ENCODE measurements at places on chromosomes 2 and 18. TPM values are rescaled to one million over a fixed set of nuclear protein-coding genes. Genes with fewer than 3 reads are reported as not detected.

GRCh38 chr2:14633061-14633460 lies 544 bp downstream of the LRATD1 start:
- H3K4me1 ChIP-seq = peaks cover 7% of the 10 kb centered on the region
- no peaks in the 10 kb centered on the region for H3K36me3 ChIP-seq
- peak overlapping the region; percentile 57 for H3K4me3 ChIP-seq
- DNase-seq = no peak
- H3K27ac ChIP-seq = no peak overlapping the region

DNA sequence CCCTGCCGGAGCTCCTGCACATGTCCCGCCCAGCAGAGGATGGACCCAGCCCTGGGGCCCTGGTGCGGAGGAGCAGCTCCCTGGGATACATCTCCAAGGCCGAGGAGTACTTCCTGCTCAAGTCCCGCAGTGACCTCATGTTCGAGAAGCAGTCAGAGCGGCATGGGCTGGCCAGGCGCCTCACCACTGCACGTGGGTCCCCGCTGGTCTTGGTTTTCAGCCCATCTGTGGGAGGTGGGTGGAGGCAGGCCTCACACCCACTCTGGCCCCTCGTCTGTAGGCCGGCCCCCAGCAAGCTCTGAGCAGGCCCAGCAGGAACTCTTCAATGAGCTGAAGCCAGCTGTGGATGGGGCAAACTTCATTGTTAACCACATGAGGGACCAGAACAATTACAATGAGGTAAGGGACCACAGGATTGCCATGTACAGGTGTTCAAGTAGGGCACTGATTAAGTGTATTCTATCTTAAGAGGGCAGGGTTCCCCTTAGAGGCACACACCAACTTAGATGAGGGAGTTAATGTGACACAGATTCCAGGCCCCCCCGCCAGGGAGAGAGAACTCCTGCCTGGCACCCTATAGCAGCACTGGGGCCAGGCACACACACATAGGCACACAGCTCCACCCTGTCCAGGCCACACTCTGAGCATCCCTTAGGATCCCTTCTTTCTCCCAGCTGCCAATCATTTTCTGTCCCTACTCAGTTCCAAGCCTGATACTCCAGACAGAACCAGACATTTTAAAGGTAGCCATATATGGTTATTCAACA lies 5.4 kb upstream of the CHRNG start:
- DNase-seq = no peak
- H3K27ac ChIP-seq = no peak overlapping the region
- no peaks in the 10 kb centered on the region for H3K4me1 ChIP-seq
- no peak overlapping the region for H3K4me3 ChIP-seq
- H3K27me3 ChIP-seq = peaks cover 3% of the 10 kb centered on the region

DNA sequence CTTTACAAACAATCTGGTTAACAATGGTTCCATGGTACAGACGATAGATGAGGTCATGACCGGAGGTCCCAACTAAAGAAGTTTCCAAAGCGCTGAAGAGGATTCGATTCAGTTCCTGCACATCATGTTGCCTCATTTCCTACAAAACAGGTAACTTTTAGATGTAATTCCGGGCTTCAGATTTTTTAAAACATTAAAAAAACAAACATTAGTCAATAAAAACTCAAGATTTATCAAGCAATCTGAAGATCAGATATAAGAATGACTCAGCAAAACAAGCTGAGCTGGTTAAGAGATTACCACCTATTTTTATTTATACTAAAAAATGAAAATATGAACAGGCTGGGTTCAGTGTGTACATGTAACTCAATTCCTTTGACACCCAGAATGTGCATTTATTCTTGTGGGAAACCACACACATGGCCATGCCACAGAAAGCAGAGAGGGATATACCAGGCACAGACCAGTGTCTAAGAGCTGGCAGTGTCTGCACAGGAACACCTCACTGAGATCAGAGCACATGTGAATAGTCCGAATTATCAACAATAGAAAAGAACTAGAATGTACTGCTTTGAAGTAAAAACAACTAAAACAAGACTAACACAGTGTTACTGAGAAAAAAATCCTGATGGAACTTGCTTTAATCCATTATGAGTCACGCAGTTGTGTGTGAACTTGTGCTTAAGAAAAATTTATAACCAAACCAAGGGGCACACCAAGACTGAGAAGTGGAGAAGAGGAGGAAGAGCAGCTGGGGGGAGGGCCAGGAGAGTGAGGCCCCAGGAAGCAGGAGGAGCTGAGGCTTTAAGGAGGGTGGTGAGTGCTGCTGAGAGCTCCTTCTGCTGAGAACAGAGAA lies 9.5 kb downstream of the USP40 start:
- peaks cover 6% of the 10 kb centered on the region for H3K4me1 ChIP-seq
- no peak overlapping the region for H3K4me3 ChIP-seq
- H3K36me3 ChIP-seq = no peaks in the 10 kb centered on the region
- peak; percentile 81 for DNase-seq
- H3K27me3 ChIP-seq = no peaks in the 10 kb centered on the region

Gene COL3A1
- 925 TPM for total RNA-seq

Gene STARD6
- total RNA-seq = not detected

DNA sequence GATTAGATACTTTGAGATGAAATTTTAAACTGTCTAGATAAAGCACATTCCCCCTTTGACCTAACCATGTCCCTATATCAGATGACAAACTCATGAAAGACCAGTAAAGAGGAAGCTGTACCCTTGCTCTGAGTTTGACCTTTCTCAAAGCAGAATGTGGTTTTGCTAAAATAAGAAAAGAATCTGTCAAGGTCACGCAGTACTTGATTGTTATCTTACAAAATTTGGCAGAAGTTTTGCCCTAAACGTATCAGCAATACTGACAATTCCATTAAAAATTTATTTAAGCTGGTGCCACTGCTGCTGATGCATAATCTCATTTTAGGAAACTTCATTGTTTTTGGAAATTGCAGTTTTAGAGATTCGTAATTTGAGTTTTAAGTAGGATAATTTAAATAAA lies 31.2 kb upstream of the GALM start:
- H3K36me3 ChIP-seq = no peaks in the 10 kb centered on the region
- H3K27ac ChIP-seq = no peak overlapping the region
- no peak for DNase-seq
- H3K27me3 ChIP-seq = no peaks in the 10 kb centered on the region
